ENCODE measurements at places on chromosomes 3 and 15.

GRCh38 chr3:37237252-37237651 lies 62.9 kb upstream of the LRRFIP2 start:
- DNase-seq = no peak

GRCh38 chr3:183158551-183159006 lies 4.0 kb downstream of the LAMP3 start:
- DNase-seq = peak; percentile 37

- no peak for DNase-seq
These were observed 49.4 kb upstream of the SYNPR start for GRCh38 chr3:63228677-63229076.

DNA sequence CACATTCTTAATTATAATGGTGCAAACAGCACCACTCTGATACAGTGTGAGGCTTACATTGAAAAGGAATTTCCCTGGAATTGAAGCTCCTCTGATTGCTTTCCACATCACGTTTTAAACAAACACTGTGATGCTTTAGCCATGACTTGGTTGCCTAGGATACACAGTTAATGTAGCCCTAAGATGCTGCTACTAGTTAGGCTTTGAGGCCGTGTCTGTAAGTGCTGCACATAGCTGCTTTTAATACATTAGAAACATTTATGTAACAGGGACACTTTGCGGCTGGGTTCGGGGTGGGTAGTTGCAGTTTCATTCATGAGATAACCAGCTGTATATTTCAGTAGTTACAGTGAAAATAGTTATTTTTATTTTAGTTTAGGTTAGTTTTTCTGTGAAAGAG lies 334.7 kb downstream of the NLGN1 start:
- DNase-seq = no peak

DNA sequence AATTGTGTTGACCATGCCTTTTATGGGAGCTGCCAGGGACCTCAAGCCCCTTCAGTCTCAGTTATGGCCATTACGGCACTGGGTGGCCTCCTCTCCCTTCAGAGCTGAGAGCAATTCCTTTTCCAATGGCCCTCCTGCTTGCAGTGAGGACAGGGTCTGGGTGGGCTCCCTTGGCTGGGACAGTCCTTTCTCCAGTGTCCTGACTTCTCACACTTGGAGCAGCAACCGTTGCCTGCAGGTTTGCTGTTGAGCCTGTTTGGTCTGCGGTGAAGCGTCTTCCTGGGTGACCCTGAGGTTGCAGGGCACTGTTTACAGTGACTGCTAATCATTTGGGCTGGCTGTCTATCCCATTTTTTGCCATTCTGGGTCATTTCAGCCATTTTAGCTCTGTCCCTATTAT lies 3.5 kb upstream of the CCDC80 start:
- no peak for DNase-seq

DNA sequence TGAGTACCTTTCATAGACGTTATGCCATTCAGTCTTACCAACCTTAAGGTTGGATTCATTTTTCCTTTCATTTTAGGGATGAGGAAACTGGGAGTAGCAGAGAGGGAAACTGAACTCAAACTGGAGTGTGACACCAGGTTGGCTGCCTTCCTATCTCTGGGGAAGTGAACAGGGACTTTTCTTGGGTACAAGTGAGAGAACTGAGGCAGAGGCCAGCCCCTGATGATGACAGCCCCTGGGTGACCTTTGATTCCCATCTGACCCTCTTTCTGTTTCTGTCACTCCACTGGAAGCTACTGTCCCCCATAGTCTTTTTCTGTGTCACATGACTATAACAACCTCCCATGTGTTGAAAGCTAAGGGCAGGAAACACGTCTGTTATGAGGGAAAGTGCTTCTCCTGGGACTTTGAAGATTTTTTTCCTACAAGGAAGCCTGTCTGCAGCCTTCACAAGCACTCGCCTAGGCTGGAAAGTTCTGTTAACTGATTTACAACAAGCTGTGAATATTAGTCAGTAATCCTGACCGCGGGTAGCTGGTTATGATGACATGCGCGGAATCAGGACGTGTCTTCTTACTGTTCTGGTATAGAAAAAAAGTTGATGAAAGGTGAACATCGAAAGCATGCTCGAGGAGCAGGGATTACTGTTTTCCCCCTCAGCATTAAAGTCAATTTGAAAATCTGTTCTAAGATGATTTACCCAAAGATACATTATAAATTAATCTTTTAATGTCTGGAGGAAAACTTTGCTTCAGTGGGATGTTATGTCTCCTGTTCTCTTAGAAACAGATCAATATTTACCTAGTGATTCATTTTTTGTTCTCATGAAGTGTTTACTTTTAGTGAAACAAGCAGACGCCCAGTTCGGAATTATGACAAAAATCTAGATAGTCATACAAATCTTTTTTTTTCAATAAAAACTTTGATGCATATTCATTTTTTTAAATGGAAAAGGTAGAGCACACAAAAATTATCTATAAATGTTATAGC lies 31.5 kb downstream of the ABHD2 start:
- no peak for DNase-seq

DNA sequence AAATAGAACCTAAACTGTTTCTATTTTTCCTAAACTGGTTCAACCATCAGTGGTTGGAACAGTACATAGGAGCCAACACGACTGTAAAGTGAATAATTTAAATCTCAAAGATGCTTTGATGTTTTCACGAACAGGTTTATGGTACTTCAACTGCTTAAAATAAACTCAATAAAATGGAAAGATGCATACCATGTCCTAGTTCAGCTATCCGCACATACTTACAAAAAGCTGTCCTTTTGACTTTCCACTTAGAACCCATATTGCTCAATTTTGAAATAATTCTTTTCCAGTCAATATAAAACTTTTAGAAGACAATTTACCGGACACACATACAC lies 902 bp downstream of the CMTM6 start:
- DNase-seq = no peak

DNA sequence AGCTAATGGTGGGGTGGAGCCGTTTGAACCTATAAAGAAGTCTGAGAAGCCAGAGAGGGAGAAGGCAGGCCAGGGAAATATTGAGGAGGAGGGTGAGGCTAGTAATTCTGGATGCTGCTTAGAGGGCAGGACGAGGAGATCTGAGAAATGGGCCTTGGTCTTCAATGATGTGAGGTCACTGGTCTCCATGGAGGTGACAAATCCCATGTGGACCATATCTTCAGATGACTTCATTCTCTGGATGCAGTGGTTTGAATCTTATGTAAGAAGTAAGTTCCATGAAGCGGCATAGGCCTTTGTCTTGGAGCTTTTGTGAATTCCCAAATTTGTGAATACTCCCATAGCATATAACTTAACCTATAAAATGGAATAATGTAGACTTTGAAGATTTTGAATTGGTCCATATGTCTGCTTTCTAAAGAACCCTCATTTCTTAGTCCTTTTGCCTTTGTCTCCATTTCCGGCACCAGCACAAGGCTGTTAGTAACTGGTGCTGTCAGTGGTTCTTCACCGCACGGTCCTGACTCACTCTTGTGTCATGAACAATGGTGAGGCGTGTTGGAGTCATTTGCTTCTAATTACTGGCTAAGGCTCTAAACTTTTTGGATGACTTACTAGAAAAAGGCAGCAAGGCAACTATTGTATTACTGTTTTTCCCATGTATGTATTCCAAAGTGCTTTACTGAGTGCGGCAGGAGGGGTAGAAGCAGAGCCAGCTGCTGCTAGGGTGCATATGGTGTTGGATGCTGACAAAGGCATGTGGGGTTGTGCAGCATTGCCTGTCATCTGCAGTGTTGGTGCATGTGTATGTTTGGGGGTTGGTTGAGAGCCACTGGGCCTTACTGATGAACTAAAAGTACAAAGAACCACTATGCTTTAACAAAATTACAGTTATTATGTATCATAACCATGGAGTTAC lies 279.3 kb upstream of the C2CD4B start:
- no peak for DNase-seq

DNA sequence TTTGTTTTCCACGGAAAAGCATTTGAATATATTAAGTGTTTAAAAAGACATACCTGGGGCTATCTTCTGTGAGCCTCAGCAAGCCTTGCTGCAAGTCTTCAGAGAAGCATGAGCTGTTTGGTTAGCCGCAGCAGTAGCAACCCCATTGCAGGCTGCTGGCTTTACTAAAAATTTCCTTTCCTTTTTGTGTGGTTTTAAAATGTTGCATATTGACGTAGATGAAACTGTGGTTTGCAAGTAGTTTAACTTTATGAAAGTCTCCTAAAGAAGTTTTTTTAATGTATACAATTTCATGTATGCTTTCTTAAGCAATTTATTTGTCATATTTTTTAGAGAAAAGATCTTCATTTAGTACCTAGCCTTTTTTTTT lies at the start of gene GPR171:
TSS of gene GPR171 (minus strand) at position 166 of the 370 bp plus-strand sequence. CDS start 3,830 bp downstream, outside the sequence.
- peak; percentile 54 for DNase-seq

DNA sequence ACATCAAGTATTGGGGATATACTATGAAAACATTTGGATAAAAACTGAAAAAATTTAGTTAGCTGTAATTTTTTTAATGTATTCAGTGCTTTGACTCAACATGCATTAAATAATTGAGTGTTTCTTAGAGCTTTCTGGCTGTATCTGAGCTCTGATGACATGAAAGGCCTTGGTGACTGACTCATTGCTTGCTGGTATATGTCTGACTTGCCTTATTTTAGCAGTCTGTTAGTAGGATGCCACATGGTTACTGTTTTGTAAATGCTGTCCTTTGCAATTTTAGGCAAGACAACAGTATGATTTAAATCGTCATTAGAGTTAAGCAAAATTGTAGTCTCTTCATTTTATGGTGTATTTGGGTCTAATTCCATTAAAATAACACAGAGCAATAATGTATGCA lies 199.2 kb downstream of the GHSR start:
- no peak for DNase-seq

DNA sequence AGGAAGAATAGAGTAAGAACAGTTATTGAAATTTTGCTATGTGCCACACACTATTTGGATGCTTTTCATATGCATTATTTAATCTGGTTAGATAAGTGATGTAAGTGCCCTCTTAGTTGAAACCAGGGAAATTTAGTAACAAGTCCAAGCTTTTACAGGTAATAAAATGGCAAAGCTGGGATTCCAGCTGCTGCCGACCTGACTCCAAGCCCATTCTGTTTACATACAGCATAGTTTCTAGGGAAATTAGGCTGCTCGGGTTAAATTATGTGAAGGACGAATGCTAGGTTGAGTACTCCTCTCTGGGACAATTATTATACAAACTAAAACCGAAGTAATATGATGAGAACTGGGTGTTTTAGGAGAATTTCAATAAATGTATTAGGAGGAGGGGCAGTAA lies 38.7 kb upstream of the FAH start:
- no peak for DNase-seq

All from stimulated activated CD4-positive, alpha-beta T cell treated with anti-CD3 and anti-CD28 coated beads, TNF-alpha, amount 100 ng/mL, for 24 hours (primary cell).